ENCODE measurements at places on chromosomes 16 and 17. TPM values are rescaled to one million over a fixed set of nuclear protein-coding genes. Genes with fewer than 3 reads are reported as not detected.

DNA sequence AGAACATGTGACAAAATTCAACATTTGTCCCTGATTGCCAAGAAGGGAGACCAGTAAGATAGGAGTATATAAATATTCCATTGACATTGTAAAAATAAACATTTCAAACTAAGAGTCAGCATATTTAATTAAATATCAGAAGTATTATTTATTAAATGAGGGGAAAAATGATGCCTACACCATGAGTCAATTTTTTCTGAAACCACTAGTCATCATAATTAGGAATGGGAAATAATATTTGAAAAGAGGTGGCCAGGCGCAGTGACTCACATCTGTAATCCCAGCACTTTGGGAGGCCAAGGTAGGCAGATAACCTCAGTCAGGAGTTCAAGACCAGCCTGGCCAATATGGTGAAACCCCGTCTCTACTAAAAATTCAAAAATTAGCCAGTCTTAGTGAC, 2.1 kb downstream of the CMTM1 start:
- DNase-seq, result no peak

The TBX6 gene
- total RNA-seq, result 1.3 TPM

The PPP1R27 gene
- not detected for total RNA-seq

The WSCD1 gene
- not detected for total RNA-seq

The LPO gene
- not detected for total RNA-seq

The HBM gene
- not detected for total RNA-seq

DNA sequence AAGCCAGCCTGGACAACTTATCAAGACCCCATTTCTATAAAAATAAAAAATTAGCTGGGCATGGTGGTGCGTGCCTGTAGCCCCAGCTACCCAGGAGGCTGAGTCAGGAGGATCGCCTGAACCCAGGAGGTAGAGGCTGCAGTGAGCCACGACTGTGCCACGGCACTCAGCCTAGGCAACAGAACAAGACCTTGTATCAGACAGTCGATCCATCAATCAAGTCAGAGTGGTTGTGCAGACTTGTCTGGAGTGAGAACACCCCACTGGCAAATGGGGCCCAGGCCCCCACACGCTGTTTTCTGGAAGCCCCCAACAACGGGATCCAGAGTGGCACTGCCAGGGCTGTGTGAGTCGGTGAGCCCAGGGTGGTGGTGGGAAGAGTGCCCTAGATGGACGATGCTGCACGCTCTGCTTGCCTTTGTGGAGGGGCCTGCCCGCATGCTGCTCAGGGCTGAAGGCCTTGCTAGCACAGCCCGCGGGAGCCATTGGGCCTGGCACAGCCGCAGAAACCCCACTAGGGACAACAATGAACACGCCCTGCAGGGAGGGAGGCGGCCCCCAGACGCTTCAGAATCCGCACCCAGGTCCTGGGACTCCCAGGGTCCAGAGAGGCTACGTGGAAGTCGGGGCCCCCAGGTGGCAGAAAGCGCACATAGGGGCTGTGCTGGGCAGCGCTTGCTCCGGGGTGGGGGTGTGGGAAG, 80.1 kb upstream of the GNG13 start:
- DNase-seq, result no peak

The KRT36 gene
- total RNA-seq, result not detected

DNA sequence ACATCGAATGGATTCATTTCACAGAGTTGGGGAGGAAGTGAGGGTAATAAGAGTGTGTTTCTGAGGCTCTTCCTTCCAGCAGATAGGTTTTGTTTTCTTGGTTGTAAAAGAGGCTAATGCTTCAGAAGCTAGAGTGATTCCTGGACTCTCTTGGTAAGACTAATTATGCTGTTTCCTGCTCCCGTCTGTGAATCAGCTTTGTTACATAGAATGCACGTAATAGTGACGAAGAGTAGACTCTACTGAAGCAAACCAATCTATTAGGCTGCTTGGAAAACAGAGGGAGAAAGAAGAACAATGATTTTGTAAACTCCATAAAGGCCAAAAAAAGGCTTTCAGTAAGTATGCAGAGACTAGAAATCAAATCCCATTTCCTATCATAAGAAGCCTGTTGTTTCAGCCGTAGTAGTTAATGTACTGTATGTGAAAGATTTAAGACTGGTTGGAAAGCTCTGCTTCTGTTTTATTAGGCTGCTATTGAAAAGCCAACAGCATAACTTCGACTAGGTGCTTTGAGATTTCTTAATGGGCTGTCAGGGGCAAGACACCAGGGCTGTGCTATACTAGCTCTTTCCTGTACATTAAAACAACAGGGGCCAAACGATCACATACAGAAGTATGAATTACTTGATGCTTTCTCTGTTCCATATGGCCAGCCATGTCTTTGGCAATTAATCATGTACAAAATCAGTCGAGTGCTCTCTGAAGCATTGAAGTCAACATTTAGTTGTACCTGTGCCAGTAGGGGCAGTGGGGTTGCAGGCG, 219.0 kb downstream of the FTO start:
- no peak for DNase-seq
